ENCODE measurements at places on chromosomes 7 and 10.

- no peak for DNase-seq
These were observed 306.2 kb downstream of the CCSER2 start for GRCh38 chr10:84634636-84635035.

DNA sequence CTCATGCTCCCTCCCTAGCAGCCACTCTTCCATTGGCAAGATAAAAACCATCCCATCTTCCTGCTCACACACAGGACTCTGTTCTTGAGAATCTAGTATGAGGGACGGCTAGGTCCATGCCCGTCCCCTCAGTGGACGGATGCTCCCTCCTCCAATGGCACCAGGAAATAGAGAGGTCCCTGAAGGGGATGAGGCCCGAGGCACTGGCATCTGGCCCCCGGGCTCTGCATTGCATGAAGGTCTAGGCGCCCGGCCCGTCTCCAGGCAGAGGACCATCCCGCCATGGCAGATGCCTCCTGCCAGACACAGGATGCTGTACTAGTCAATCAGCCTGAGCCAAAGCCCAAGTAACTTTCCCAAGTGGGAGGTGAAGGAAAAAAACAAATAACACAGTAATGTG is 15.0 kb downstream of the PRKAG2 start:
- DNase-seq, result no peak

DNA sequence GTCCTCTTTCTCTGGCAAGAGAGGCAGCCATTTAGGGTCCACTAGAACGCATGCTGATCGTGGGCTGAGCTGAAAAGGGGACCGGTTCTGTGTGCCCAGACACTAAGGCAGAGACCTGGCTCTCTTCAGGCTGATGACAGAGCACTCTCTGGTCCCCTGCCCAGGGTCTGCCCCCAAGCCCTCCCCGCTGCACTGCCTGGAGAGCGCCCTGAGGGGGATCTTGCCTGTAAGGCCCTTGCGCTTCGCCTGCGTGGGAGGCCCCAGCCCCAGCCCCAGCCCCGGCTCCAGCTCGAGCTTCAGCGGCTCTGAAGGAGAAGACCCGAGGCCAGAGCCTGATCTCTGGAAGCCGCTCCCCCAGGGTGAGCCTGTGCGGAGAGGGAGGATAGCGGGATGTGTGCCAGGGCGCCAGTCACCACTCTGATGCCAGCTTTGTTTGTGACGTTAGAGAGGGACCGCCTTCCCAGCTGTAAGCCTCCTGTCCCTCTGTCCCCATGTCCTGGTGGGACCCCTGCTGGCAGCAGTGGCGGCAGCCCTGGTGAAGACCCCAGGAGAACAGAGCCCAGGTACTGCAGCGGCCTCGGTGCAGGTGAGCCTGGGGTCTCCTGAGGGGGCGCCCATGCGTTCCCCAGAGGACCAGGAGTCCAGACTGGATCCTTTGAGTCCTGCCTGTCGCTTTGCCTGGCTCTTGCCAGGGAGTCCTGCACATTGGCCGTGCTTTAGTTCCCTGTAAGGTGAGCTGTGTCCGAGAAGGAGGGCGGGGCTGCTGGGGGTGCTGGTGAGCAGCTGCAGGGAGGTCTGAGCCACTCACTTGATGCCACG is 43.2 kb downstream of the ZNF467 start:
- peak; percentile 10 for DNase-seq

DNA sequence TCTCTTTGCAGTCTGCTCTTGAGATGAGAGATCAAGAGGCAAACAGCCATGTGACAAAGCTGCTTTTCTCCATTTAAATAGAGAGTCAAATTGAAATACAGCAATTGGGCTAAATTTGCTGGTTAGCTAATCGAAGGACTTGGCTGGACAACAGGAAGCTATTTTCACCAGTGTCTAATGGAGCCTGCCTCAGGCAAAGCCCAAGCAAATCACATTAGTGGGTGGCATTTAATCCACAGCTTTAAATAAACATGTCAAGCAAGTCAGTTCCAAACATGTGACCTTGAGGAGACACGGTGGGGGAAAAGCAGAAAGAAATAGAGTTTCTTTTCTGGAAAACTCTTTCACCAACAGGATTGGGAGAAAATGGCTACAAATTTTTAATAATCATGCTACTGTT is 180.5 kb upstream of the AOAH start:
- no peak for DNase-seq

DNA sequence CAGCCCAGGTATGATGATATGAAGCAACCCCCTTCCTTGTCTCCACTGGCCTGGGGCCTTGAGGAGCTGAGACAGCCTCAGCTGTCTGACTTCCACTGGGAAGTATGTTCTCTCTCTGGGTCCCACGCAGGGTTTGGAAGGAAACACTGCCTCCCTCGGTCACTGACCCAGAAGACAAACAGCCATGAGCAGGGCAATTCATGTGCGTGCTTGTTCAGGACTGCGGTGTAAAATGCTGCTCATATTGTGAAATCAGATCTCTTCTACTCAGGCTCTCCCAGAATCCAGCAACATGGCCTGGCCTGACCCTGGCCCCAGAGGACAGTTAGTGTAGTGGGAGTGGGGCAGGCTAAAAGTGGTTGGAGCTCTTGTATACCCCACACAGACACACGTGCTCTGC is 2.8 kb downstream of the CLCN1 start:
- no peak for DNase-seq

DNA sequence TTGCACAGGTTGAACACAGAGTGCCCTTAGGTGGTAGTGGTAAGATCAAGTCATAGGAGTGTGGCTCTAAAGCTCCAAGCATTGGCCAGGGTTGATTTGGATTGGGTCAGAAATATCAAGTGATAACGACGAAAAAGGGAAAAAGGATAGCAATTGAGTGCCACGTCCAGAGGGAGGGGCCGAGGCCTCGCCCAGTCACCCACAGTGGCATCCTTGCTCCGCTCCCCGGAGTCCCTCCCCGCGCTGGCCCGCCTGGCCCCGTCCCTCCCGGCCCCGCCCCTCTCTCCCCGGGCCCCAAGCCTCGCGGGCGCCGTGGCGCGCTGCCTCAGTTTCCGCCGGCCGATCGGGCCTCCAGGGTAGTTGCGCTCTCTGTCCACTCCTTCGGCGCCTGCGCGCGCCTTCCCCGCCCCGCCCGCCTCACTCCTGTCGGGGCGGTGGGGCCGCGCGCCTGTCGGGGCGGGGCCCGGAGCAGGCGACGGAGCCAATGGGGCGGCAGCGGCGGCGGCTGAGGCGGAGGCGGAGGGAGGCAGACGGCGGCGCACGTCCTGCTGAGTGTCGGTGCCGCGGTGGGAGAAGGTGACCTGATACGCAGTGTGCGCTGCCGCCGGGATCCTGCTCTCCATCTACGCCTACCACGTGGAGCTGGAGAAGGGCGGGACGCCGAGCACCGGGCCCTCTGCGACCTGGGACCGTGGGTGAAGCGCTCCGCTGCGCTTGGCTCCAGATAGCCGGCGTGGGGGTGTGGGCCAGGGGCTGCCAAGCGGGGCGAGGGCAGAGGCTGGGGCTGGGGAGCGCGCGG is 209.1 kb upstream of the ZNF722 start:
- no peak for DNase-seq

- no peak for DNase-seq
These were observed 1.1 kb downstream of the FAM133B start for GRCh38 chr7:92589056-92589455.

DNA sequence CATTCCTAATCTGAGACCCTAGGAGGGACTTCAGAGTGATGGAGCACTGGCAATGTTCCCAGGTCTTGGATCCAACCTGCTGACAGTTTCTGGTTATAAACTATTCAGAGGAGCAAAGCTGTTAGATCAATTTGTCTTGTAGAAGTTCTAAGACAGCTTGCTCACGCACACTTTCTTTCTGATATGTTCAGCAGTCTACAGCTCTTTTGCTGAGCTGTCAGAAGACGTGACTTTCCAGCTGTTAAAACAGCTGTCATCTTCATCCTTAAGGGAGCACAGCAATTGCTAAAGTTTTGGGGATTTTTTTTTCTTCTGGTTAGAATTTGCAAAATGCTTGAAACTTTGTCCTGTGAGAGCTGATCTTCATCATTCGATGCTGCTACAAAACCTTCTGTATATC is 823.1 kb downstream of the SORCS1 start:
- DNase-seq, result no peak

GRCh38 chr7:155375337-155376277 is 77.9 kb downstream of the INSIG1 start:
- no peak for DNase-seq

GRCh38 chr7:113118074-113118959 is at the start of gene SMIM30:
Gene SMIM30 (minus strand): TSS chr7:113118554. CDS start chr7:113117578, 976 bp downstream.
- DNase-seq, result peak; percentile 70

GRCh38 chr7:157637216-157637949 is 300.6 kb downstream of the DNAJB6 start:
- DNase-seq, result no peak

DNA sequence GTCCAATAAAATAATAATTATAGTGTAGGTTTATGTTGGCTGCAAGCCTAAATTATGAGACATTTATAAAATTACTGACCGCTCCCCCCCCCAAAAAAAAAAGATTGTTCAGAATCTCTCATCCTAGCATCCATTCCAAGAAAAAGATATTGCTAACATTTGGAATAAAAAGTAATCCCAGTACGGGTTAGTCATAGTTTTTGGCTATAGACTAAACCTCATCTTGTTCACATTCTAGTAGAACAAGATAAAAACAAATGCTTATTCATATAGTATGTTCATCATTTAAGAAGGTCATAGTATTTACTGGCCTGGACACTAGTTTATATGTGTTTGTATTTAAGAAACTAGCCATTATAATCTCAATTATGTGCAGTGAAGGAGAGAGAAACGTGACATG is 44.0 kb downstream of the ADK start:
- DNase-seq, result no peak

- DNase-seq, result no peak
These were observed 7.0 kb upstream of the NDST2 start for GRCh38 chr10:73818402-73818801.

- no peak for DNase-seq
These were observed 9.4 kb downstream of the MGMT start for GRCh38 chr10:129476431-129476830.

GRCh38 chr10:126907423-126907970 is 2.3 kb downstream of the DOCK1 start:
- DNase-seq, result no peak

- DNase-seq, result peak; percentile 12
These were observed 673.7 kb downstream of the SUGCT start for GRCh38 chr7:40808378-40808942.

DNA sequence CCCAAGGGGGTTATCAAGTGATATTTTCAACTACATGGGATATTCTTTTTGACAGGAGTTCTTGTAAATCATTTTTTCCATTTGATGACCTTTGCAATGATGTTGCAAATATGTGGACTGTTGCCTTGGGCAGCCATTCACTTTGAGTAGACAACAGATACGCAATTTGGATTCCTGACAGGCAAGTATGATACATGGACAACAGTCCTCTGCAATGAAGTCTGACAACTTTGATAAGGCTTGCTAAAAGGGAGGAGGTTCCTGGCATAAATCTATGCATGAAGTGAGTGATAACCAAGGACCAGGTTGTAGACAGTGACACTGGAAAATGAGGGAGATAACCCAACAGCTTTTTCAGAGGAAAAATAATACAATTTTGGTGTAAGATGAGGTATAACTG is 17.7 kb downstream of the LRRD1 start:
- DNase-seq, result no peak

DNA sequence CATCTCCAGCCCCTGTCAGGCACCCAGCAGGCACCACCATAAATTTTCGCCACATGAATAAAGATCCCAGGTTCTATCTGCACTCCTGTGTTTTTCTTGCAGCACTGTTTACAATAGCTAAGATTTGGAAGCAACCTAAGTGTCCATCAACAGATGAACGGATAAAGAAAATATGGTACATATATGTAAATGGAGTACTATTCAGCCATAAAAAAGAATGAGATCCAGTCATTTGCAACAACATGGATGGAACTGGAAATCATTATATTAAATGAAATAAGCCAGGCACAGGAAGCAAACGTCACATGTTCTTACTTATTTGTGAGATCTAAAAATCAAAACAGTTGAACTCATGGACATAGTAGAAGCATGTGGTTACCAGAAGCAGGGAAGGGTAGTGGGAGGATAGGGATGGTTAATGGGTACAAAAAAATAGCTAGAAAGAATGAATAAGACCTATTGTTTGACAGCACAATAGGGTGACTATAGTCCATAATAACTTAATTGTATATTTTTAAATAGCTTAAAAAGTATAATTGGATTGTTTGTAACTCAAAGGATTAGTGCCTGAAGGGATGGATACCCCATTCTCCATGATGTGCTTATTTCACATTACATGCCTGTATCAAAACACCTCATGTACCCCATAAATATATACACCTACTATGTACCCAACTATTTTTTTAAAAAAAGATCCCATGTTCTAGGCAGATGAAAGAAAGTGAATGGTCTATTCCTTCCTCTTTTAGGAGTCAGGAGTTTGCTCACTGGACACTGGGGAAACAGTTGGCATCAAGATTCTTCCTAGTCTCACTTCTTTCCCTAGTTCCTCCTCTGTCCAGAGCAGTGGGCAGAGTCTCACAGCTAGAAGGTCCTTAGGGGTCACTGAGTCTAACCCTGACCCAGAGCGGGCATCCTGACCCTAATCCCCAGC is 1.0 kb upstream of the NPFFR1 start:
- no peak for DNase-seq

GRCh38 chr7:123425246-123425645 is 109.1 kb downstream of the IQUB start:
- DNase-seq, result no peak

- DNase-seq, result no peak
These were observed 240.1 kb downstream of the TRIL start for GRCh38 chr7:28718055-28718481.

- DNase-seq, result no peak
These were observed 70.8 kb downstream of the ASB13 start for GRCh38 chr10:5595591-5595990.

- DNase-seq, result no peak
These were observed 9.8 kb upstream of the KNDC1 start for GRCh38 chr10:133150226-133150625.

DNA sequence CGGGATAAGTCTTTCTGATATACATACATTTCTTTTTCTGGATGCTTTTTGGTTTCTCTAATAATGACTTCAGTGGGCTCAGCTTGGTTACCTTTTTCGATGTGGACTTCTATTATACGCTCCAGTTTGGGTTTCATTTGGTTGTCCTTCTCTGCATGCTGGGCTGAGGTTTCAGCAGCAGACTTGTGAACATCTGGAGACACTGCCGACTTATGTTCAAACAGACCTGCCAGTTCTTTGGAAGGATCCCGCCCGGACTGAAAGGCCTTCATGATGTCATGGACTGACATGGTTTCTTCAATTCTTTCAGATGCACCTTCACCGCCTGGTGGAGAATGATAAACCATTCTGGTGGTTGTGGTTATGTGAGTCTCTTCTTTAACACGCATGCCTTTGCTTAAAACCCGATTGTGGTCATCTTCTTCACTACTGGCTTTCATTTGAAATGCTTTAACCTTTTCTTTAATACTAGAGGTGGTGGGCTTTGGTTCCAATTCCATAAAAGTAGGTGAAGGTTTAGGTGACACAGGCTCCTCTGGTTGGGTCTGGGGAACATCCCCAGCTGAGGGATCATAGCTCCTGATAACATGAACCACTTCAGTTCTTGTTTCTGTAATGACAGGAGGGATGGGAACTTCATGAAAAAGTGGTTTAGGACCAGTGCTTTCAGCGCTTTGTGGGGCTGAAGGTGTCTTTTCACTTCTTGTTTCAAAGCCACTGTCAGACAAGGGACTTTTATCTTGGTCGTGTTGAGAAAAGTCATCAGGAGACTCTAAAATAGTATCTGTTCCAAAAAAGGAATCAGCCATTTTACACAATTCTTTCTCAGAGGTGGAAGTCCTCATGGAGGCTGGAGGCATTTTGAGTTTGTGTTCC is 167.7 kb upstream of the CCDC6 start:
- DNase-seq, result no peak

GRCh38 chr7:54559401-54559800 is 17.2 kb downstream of the VSTM2A start:
- DNase-seq, result peak; percentile 61
